T1000 (cell line): ENCODE measurements at places on chromosomes 2 and 18.
A peak's percentile ranks its signal among the peaks of the same experiment; 100 is the strongest.

DNA sequence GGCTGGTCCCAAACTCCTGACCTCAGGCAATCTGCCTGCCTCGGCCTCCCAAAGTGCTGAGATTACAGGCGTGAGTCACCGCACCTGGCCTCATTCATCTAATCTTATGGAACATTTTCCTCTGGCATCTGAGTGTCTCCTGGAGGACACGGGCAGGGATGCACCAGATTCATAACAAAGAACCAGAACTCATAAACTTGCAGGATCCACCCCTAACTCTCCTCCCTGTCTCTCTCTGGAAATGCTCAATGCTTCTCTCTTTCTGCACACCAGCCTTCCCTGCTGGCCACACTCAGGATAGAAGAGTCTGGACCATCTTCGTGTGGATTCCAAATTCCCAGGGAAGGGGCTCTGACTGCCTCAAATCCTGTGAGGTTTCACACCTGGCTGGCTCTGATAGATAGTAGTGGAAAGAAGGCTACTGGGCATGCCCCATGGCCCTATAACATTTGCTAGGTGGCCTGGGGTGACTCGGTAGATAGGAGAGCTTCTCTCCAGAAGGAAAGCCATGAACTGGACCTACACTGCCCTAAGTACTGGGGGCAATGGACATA lies 483.2 kb upstream of the GYPC start:
- no peak for DNase-seq

- no peak for DNase-seq
Measured at GRCh38 chr2:14975381-14975780, 342.9 kb downstream of the LRATD1 start.

DNA sequence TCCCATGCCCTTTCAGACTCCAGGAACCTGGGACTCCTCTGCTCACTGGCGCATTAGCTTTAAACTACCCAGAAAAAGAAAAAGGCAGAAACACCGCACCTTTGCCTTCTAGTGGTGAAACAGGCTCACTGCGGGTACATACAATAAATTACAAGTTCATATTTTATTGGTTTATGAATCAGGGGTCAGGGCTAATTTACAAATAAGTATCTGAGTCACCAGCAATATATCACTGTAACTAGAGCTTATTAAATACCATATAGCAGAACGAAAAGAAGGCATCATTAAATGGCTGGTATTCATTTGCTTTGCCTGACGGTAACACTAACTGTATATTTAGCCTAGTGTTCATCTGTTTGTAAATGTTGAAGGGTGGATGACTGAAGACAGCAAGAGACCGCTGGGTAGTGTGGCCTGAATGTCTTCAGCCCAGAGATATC lies 26.9 kb upstream of the DTNB start:
- no peak for DNase-seq

DNA sequence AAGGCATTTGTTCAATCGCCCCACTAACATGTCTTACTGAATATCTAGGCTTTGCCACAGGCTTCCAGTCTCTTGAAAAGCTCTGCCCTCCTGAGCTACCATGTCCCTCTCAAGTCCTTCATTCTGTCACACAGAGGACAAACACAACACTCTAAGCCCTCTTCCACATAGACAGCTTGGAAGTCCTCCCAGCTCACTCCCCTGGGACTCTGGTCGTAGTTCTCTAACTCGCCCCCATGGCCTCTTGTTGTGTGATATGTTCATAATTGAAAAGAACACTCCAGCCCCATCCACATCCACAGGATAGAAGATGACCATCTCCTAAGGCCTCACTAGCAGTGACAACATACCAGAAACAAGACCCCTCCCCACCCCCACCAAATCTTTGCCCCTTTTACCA lies 37.9 kb downstream of the BUB1 start:
- no peak for DNase-seq

- no peak for DNase-seq
Measured at GRCh38 chr2:128663371-128664050, 344.8 kb upstream of the HS6ST1 start.

- DNase-seq = peak; percentile 45
Measured at GRCh38 chr2:8447610-8448221, 234.1 kb upstream of the ID2 start.

DNA sequence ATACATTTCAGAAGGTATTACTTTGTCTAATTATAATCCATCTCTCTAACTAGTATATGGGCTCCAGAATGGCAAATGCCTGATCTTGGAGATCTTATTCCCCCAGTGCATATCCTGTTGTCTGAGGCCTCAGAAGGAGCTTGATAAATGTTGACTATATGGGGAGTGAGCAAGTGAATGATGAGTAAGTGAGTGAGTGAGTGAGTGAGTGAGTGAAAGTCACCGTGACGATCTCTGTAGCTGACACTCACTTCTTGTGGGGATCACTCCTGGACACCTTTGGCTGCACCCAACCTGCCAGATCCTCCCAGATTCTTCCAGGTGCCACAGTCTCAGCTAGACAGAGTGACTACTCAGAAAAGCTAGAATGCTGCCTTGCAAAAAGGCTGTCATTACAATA lies 2.8 kb downstream of the XDH start:
- DNase-seq = no peak

DNA sequence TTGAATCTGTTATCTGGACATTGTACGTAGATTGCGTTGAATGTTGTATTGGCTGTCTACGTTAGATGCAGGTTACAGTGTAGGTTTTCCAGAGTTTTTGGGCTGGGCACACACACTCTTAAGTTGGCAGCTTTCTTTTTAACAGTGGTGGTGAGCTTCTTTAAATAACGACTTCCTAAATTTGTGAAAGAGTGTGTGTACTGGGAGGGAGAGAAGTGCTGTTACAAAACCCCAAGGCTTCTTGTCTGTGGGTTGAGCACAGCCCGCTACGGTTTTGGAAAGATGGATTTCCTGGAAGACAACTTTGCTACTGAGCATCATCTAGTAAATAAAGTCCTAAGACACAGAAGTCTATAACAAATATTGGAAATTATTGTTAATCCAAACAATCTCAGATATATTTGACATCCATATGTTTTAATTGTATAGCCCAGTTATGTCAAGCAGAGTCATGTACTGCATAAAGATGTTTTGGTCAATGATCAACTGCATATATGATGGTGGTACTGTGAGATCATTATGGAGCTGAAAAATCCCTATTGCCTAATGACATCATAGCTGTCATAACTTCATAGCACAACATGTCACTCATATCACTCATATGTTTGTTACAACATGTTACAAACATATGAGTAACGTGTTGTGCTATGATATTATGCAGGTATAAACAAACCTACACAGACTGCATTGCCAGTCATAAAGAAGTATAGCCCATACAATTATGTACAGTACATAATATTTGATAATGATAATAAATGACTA lies 7.9 kb upstream of the THUMPD2 start:
- DNase-seq = no peak

DNA sequence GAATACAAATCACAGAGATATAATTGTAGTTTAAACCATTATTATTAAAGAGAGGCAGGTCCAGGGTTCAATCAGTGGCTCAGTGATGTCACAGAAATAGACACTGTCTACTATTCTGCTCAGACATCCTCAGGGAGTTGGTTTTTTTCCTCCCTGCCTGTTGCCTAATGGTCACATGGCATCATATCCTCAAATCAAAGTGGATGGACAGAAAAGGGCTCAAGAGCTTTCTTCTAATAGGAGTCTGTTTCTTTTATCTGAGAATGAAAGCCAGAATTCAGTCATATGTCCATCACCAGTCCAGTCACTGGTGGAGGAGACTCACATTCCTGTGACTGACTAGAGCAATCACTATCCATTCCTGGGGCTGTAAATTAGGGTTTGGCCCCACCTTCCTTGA lies 27.9 kb upstream of the EPC2 start:
- no peak for DNase-seq

DNA sequence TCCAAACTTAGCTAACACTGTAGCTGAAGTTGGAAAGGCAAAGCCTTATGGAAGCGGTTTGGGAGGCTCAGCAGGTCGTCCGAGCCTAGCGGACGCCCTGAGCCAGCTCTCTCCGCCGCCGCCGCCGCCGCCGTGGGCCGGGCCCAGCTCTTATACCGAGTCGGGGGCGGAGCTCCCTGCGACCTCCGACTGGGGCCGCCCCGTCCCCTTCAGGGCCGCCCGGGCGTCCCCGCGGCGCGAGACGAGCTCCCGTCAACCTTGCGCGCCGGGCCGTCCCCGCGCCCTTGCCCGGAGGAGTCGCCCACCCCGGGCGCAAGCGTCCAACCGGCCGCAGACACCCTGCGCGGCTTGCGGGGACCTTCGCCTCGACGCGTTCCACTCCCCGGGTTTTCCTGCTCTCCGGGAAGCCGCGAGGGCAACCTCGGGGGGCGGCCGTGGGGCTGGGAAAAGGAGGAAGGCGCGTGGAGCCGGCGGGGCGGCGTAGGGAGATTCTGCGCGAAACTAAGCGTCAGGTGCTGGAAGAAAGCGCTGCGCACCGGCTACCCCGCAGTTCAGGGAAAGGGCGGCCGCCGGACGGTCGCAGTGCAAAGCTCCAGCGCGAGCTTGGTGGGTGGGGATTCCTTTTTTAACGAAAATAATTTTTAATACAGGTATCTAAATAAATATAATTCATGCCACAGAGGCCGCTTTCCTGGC lies at the start of gene SLC40A1:
Gene SLC40A1, minus strand, starts transcription at position 129 of the 696 bp plus-strand sequence. CDS start 326 bp downstream, outside the sequence.
- peak; percentile 36 for DNase-seq
